Neural progenitor cell (in vitro differentiated cells): ENCODE measurements at places on chromosomes 5 and 9.

DNA sequence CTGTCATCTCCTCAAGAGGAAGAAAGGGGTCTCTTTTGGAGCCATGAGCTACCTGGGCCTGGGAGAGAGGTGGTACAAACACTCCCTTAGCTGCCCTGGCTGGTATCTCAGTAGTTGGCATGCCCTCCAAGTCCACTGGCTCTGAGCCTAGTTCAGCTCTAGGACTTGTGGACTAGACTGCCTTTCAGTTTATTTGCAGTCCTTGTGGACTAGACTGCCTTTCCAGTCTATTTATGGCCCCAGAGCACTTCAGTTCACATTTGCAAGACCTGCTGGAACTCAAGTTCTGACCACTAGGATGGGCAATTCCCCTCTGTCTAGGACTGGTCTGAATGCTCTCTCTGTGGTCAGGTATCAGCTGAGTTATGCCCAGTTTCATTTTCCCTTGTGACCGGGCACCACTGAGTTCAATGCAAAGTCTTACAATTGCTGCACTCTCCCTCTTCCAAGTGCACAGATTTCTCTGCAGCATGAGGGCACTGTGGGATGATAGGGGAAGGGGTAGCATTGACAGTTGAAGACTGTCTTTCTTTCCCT is 1019.0 kb downstream of the TAF11L14 start:
- no peak for DNase-seq

GRCh38 chr5:173530547-173530946 is 85.9 kb downstream of the BOD1 start:
- DNase-seq: peak; percentile 30

DNA sequence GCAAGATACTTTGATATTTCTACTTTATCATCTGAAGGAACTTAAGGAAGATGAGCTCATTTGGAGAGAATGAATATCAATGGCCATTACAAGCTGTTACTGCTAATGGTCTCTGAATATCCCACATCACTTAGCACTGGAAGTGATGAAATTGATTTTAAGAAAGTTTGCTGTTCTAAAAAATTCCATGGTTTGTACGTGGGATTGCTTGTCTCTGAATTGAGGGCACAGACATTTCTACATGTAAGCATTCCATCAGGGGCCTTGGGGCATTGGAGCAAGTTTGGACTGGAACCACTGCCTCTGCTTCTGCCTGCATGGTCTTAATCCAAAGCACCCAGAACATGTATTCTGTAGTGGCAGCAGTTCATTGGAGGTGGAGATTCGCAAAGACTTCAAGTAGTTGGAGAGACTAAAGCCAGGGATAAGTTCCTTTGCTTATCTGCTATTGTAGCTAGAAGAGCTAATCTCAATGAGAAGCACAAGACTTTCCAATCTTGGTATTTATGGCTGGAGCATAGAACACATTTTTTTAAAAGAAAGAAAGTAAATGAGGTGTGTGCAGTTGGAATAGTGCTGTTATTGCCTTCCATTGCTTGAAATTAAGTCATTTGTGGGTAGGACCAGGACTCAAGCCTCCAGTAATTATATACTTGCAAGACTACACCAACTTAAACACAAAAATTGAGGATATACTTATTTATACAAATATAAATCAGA is 424.2 kb downstream of the SPATA31D1 start:
- DNase-seq: no peak

DNA sequence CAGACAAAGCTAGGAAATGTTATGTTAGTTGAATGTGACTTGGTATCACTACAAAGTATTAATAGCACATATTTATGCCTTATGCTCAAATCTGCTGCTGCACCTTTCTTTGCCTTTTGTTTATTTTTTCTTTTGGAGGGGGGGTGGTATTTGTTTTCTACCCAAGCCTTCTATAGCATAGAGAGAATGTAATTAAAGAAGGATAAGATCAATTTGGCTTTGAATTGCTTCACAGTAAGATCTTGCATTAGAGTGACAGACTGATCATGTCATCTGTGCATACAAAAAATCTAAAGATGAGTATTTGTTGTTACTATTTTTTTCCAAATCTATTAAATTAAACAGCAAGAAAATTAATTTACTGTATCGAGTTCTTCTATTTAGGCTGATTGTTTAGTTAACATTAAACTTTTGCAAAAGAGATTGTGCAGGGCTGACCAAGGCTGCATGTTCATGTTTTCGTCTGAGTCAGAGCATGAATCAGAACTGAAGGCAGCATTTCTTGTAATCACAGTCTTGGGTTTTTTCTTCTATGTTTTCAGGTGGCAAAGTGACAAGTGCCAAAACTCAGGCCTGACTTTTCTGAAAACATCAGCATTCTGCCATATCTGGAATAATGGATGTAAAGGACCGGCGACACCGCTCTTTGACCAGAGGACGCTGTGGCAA is 1007.1 kb upstream of the WWC1 start:
- DNase-seq: no peak

- DNase-seq: no peak
These were observed 89.7 kb downstream of the CAAP1 start for GRCh38 chr9:26802921-26803320.

DNA sequence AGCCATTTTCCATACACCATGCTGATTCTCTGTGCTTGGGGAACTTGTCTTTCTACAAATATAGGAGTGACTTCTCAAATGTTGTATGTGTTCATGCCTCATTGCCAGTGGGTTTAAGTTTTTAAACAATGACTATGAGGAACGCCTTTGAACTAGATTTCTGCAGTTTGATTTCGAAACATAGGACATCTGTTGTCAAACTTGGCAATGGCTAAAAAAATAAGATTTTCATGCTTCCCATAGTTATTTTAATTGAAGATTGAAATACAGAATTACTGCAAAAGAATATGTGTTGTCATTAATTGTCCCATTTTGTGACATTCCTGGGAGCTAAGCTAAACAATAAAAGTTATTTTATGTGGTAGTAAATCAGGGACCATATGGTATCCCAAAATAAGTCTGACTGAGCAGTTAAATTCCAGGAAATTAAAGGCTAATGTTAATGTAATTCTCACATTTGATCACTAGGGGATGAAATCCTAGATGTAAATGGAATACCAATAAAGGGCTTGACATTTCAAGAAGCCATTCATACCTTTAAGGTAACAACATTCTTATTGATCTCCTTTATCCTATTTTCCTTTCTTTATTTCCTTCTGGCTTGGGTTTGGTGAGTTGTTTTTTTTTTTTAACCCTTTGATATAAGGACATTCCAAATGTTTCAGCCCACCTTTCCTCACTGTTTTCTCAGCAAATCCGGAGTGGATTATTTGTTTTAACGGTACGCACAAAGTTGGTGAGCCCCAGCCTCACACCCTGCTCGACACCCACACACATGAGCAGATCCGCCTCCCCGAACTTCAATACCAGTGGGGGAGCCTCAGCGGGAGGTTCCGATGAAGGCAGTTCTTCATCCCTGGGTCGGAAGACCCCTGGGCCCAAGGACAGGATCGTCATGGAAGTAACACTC is 116.7 kb downstream of the GOLPH3 start:
- no peak for DNase-seq

- no peak for DNase-seq
These were observed 151.5 kb downstream of the ACTL7B start for GRCh38 chr9:108704156-108704852.
